ENCODE measurements at places on chromosomes 13 and 19.

- DNase-seq, result no peak
These were observed 640.1 kb upstream of the KLF12 start for GRCh38 chr13:74774264-74774663.

GRCh38 chr13:111663953-111664421 lies 343.5 kb downstream of the TEX29 start:
- DNase-seq, result no peak

DNA sequence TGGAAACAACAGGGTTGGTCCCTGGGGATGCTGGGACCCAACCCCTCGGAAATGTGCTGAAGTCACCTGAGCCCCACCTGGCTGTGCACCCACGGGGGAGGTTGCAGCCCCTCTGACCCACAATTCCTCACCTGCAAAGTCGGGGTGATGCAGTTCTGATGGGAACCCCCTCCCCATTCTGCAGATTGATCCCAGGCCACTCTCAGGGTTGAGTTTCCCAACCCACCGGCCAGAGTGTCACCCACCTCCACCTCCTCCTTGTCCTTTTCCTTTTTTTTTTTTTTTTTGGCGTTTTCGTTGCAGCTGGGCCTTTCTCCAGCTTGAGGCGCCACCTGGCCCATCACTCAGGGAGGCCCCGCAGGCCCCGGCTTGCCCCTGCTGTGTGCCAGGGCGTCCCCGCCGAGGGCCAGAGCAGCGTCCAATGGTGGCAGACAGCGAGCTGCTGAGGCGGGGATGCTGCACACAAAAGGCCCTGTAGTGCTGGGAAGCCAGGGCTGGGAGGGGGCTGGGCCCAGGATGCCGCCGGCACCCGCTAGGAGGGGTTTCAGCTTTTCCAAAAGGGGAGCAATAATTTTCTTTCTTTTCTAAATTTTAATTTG lies 4.6 kb downstream of the PIK3R2 start:
- DNase-seq, result no peak

DNA sequence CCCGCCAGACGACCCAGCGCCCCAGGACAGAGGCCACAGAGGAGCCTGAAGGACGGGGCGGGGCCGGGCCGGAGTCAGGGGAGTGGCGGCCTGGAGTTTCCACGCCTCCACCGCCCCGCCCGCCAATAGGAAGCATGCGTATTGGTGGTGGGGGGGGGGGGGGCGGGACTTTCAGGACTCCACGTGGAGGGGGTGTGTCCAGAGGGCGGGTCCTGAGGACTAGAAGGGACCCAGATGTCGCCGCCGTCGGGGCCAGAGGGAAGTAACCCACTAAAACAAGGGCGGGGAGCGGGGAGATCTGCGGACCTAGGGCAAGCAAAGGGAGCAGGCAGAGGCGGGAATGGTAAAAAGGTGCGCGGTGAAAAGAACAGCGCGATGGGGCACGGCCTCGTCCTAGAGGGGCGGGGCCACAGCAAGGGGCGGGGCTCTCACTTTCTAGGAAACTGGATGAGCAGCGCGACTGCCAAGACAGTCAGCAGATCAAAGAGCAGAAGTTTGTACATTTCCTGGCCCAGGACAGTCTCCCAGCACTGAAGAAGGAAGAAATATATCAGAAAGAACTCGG lies 2.8 kb upstream of the LENG1 start:
- no peak for DNase-seq

- DNase-seq, result peak; percentile 57
These were observed 151.7 kb downstream of the DCLK1 start for GRCh38 chr13:35979361-35979951.

DNA sequence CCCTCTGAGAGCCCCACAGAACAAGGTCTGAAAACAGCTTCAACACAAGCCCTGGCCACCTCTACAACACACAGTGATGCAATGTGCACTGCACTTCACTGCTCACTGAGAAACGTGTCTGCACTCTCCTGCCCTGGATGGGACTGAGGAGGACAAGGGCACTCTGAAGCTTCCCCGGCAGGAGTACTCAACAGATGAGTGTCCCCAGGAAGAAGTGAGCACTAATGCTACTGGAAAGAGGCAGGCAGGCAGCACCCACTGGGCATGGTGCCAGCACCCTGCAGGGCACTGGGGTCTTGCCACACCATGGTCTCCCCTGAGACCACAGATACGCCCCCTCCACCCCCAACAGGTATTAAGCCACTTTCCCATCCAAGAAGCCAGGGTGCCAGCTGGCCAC lies 17.7 kb upstream of the SLC35E1 start:
- no peak for DNase-seq

Measured in H4 (cell line).